Fibroblast of the conjunctiva (primary cell): ENCODE measurements at places on chromosomes 16 and 17.

DNA sequence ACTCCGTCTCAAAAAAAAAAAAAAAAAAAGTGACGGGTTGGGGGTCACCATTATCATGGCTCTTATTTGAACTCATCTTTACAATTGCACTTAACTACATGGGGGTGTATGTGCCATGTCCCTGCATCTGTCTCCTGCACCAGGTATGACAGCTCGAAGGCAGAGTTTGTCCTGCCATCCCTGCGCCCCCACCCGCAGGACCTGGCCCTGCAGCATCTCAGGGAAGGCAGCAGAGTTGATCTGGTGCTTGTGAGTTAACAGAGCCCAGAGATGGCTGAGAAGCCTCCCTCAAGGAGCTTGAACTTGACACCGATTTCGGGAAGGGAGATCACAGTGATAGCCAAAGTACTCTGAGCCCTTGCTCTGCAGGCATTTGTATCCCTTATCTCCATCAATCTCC, 44.8 kb downstream of the C16orf82 start:
- no peak for DNase-seq

DNA sequence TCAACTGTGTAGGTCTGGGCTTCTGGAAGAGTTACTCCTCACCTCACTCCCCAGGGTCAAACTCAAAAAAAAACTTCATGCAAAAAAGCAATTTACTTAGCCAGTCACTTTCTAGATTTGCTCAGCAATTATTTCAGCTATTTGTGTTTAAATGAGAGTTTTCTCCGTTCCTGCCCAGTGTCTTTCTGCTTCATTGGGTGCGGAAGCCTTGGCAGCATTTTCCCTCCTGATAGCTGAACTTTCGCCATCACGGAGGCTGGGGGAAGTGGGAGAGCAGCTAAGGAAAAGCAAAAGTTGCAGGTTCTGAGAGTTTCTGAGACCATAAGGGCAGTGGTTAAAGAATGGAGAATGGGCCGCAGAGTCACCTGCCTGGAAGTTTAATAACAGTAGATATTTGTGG, 287.1 kb upstream of the DYNLRB2 start:
- no peak for DNase-seq

- no peak for DNase-seq
Measured at GRCh38 chr16:79097166-79097565, 503.4 kb downstream of the MAF start.

DNA sequence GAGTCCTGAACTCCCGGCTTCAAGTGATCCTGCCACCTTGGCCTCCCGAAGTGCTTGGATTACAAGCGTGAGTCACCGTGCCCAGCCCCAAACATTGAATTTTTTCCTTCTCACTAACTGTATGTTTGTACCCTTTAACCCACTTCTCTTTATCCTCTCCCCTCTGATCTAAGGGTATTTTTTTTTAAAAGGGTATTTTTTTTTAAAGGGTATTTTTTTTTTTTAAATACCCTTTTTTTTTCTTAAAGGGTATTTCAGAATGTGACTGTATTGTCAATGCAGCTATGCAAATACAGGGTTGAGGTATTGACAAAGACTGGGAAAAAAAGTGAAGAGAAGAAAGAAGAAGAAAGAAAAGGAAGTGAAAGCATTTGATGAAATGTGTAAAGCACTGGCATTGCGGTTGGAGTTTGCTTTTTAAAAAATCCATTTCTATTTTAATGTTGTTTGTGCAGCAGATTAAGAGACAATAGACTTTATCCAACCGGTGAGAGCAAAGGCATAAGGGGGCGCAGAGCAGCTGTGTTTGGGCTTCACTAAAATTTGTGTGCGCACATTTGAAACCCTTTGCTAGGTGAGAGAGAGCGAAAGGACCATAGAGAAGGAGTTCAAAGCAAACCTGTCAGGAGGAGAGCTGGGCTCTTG, 42.4 kb downstream of the SYT17 start:
- peak; percentile 9 for DNase-seq

DNA sequence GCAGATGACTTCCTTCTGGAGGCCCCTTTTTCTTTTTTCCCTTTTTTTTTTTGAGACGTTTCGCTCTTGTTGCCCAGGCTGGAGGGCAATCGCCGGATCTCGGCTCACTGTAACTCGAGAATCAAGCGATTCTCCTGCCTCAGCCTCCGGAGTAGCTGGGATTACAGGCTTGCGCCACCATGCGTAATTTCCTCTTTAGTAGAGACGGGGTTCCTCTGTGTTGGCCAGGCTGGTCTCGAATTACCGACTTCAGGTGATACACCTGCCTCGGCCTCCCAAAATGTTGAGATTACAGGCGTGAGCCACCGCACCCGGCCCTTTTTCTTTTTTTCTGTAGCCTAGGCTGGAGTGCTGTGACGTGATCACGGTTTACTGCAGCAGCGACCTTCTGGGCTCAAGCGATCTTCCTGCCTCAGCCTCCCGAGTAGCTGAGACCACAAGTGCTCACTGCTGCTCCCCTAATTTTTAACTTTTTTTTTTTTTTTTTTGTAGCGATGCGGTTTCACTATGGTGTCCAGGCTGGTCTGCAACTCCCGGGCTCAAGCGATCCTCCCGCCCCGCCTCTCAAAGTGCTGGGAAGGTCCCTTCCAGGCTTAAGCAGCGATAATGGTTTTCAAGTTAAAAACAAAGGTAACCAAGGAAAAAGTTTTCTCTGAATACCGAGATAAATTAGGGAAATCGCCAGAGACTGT, 956 bp upstream of the IST1 start:
- no peak for DNase-seq

DNA sequence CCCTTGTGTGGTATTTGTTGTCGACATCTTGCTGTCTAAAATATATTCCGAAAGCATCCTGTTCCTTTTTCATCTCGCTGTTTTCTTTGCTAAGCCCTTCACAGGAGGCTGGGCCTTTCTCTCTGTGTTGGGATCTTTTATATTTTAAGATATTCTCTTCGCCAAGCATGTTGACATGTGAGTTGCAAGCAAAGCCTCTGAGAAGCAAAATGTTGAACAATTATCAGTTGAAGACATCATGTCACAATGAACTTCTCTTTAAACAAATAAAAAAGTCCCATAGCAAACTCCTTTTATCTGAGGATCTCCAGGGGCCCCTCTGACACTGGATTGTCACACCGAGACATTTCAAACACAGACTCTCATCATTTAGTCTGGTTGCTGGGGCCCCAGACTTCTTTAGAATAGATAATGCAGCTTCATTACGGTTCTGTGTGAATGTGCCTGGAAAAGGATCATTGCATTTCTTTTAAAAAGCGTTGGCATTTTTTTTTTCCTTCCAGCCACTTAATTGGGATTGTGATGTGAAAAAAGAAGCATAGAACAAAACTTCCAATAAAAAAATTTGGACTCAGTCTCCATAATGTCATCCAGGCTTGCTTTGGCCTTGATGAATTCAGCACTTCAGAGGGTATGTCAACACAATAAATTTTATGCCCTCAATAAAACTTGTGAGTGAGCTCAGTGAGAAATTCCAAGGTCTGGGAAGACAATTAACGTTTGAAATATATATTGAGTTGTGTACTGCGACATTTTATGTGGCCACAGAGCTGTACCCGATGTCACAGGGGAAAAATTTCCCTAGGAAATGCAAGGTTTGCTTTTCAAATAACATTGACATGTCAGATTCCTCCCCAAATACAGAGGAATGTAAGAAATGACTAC, 496.8 kb downstream of the XYLT1 start:
- no peak for DNase-seq

DNA sequence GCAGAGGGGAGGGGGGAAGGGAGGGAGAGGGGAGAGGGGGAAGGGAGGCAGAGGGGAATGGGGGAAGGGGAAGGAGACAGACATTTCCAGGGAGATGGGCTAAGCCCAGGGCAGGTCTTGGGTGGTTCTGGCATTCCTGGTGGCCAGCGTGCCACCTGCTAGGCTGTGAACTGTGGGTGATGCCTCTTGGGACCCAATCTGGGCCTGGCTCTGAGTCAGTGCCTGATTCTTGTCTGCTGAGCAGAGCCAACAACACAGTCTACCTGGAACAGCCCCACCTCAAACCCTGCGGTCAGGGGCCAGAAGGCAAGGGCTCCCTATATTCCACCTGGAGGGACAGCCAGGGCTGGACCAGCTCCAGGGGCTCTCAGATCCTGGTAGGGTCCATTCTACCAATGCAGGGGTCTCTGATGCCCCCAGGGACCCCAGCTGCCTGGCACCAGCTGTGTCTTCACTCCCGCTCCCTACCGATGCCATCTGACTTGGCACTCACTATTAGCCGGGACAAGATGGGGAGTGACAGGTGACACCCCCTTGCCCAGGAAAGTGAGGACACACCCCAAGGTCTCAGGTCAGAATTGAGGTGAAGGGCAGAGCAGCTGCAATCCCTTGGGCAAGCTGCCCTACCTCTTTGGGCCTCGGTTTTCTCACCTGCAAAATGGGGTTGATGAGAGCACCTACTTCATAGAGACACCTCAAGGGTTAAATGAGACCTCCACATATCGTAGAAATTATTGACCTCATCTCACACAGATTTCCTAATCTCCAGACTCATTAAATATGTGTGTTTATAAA, 87.2 kb downstream of the LITAF start:
- DNase-seq, result no peak

- DNase-seq, result no peak
Measured at GRCh38 chr16:29862383-29862883, 593 bp downstream of the CDIPT start.

DNA sequence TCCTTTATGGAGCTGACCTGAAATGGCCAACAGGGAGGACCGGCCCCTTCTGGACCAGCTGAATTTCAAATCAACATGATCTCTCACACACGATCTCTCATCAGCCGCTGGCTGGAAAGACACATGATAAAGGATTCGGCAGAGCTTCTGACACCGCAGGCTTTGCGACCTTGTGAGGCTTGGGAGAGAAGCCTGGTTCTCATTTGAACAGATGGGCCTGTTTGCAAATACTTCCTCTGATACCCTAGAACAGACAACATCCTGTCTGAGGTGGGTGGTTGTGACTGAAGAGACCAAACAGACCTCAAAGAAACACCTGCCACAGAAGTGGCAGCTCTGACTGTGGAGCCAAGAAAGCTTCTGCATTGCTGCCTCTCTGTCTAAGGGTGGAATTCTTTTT, 77.9 kb upstream of the SDK2 start:
- DNase-seq, result no peak

- no peak for DNase-seq
Measured at GRCh38 chr16:10930755-10931093, 11.5 kb downstream of the DEXI start.

GRCh38 chr17:34218748-34219147, 36.3 kb upstream of the CCL2 start:
- DNase-seq, result no peak

DNA sequence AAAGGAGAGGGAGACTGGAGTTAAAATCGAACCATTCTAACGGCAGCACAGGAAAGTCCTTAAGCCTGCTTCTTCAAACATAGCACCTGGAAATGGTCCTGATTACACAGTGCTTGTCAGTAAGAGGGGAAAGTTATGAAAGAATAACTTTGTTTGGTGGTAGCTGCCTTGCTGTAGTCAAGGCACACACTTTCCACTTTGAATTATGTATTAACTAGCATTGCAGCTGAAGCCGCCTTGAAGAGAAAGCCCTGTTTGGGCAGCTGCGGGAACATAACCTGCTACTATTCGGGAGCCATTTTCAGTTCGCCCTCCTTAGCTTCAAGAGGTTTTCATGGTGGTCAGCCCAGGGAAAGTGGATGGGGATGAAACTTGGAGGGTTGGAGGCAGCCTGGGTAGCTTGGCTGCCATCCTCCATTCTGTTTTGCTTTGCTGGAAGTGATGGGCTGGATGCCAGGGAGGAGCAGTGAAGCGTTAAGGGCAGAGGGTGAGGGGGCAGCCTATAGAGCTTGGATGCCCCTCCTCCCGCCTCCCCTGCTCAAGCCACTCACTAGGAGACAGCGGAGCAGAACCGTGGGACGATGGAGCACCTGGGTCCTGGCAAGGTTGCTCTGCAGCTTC, 5.3 kb upstream of the HAS3 start:
- DNase-seq, result no peak

- no peak for DNase-seq
Measured at GRCh38 chr17:10178506-10178991, 19.9 kb downstream of the GAS7 start.

- no peak for DNase-seq
Measured at GRCh38 chr17:44229090-44229489, 9.6 kb upstream of the UBTF start.

DNA sequence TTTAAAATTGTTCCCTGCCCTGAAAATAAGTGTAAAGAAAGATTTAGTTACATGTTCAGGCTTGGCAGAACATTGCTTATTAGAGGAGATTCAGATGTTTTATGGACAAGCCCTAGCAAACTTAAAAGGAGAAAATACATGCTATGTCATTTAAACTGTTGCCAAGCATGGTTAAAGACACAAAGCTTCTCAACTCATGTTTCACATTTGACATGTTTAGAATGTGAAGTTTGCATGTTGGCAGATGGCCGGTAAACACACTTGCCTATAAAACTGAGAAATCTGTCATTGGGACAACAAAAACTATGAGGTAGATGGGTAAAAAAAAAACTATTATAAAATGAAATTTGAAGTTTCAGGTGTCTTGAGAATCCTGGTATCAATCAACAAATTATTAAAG, 5.8 kb downstream of the KRTAP29-1 start:
- DNase-seq, result no peak

DNA sequence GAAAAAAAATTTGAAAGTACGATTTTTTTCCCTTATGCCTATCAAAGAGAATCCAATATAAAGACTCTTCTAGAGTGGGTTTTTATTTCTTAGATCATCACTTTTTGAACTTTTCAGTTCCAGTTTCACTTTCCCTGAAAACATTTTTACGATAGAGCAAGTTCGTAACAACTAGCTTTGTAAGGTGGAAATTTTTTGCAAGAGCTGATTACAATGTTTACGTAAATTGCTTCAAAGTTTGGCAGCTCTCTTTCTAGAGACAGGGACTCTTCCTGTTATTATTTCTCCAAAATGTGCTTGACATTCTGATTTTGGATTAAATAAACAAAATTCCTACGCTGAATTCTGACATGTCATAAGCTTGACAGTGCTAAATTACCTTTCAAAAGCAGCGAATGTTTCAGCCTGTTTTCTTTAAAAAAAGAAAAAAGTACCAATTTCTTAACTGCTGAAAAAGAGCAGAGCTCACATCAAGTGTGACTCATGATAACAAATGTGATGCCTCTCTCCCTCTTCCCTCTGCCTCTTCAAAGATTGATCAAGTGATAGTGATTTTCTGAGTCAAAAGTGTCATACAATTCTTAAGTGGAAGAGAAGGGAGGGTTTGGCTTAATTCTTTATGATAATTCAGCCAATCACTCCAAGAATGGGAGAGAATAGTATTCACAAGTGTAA, 175.2 kb downstream of the KCNJ2 start:
- no peak for DNase-seq

GRCh38 chr16:88303890-88304819, 78.6 kb upstream of the ZNF469 start:
- DNase-seq, result peak; percentile 78

DNA sequence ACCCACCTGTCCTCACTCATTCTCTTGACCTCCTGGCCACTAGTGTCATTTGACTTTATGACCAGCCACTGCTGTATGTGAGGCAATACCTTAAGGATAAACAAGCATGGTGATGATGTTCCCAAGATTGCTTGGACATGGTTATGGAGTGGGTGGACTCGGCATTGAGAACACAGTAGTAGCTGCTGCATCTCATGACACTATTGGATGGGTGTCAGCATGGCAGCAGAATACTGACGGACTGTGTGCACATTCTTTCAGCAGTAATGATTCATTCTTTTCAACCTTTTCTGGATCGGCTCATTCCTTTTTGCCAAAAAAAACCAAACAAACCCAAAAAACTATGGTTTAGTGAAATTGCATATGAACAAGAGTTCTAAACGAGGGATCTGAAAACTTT, 13.5 kb downstream of the SPECC1 start:
- no peak for DNase-seq
